T47D (cell line): ENCODE measurements at places on chromosomes 2 and 18.

DNA sequence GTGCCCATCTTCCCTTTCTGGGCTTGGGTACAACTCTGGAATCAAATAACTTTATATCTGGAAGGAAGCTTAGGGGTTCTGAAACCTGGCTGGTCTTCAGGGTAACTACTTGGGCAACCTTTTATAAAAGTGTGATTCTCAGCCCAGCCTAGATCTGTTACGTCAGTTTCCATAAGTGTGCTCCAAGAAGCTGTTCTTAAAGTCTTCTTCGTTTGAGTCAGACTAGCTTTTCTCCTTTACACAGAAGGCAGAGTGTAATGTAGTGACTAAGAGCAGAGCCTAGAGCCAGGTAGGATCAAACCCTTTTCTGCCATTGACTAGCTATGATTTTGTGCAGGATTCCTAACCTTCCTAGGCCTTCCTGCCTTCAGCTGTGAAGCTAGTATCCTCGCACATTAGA lies 5.8 kb downstream of the ITGA6 start:
- DNase-seq: no peak

GRCh38 chr2:54641988-54642387 lies 81.5 kb upstream of the EML6 start:
- no peak for DNase-seq

DNA sequence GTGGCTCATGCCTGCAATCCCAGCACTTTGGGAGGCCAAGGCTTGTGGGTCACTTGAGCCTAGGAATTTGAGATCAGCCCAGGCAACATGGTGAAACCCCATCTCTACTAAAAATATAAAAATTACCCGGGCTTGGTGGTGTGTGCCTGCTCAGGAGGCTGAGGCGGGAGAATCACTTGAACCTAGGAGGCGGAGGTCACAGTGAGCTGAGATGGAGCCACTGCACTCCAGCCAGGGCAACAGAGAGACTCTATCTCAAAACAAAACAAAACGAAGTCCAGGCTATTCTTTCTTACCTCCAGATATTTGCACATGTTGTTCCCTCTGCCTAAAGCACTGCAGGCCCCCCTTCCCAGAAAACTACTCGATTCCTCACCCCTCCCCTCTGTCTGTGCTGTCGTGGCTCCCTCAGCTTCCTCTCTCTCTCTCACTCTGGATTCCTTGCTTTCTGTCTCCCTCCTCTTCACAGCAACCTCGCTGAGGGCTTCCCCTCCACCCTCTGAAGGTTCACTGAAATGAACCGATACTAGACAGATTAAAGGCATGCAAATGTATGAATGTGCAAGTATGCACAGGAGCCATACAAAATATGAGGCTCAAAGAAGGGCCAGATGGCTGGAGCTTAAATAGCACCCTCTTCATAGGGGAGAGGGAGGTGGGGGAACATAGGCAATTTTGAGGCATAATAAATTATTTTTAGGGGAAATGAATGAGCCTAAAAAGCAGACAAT lies 18.5 kb downstream of the TMEM177 start:
- no peak for DNase-seq

- DNase-seq: no peak
These were observed 11.5 kb downstream of the SF3B1 start for GRCh38 chr2:197423307-197423706.

DNA sequence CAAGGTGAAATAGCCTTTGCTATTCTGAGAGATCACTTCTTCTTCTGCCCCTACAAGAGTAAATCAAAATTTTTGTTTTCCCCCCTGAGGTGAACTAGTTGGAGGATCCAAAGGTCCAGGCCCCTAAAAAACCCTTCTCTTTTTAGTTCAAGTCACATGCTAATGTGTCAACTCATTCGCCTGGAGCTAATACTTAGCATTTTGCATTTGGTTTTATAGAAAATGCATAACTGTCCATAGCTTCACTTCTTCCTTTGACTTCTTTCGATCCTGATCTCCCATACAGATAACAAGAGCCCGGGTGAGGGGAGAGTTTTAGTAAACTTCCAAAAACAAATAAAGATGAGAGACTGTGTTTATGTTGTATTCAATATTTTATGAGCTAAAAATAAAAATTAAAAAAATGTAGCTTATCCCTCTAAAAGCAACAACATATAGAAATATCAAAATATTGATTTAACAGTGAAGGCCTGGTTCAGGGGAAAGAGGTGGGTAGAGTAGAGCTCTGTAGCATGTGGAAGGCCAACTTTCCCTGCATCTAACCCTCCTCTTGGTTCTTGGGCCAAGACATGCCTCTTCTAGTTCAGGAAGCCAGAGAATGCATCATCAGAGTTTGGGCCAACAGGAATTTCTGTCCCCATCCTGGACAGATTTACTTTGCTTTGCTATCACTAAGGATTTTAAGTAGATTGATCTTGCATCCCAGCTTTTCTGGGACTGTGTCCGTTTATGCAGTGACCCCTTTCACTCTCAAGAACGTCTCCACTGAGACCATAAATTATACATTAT lies 333.8 kb downstream of the ALK start:
- no peak for DNase-seq

DNA sequence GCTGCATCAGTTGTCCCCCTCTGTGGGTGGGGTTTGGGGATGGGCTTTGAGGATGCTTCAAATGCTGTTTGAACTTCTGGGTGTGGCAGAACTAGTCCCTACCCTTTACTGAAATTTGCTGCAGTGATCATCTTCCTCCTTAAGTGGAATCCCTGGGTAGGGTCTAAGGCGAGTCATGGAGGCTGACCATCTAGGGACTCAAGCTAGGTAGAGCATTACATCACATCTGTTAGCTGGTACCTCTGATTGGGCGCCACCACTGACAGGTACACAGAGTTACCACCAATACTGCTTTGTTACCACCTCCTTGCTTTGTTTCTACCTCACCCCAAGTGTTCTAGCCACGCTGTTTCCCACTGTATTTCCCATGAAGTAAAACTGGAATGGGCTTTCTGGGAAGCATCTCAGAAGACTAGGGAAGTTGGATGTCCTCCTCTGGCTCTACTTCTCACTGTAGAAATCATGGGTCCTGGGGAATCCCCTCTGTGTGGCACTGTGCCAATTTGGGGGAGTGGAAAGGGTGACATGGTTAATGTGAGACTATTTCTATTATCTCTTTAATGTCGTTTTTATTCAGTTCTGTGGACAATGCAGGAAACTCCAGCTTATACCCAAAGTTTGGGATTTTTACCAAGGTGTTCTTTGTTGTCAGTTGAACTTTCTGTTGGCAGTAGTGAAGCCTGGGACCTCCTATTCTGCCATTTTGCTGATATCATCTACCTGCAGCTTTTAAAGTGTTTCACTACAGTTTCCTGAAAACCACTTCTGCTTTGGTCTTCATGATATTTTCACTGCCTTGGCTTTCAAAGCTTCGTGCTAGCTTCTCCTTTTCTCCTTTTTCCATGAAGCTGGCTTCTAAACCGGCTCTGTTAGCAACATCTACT lies 14.5 kb upstream of the SULT1C4 start:
- DNase-seq: no peak

- DNase-seq: no peak
These were observed 403.5 kb downstream of the SETBP1 start for GRCh38 chr18:45084206-45084605.

GRCh38 chr2:53220969-53221368 lies 546.6 kb upstream of the CHAC2 start:
- no peak for DNase-seq

DNA sequence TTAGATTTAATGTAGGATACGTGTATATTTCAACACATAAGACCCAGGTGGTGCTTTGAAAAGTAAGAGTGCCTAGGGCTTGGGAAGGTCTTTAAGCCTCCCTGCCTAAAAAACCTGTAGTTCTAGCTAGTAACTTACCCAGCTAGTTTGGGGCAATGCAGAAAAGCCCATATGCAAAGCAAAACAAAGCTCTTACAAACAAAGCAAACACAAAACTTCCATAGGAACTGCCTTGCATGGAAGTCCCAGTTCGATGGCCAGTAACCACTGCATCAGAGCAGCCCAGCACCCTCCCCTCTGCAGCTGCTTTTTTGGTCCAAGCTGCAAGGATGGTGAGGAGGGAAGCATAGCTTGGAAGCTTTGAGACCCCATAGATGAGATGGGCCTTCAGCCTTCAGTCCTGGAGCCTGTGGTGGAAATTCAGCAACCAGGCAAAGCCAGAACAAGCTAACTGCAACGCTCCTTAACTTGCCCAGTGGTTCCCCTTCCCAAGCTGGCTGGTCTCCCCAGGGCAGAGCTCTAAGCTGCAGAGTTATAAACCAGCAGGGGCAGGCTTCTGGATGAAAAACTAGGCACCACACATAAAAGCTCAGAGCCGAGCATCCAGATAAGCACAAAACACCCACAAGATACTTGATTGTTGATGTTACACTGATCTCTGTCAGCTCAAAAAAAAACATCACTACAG lies 16.2 kb downstream of the C2orf76 start:
- no peak for DNase-seq

GRCh38 chr2:159265171-159265576 lies 21.3 kb downstream of the WDSUB1 start:
- DNase-seq: no peak

DNA sequence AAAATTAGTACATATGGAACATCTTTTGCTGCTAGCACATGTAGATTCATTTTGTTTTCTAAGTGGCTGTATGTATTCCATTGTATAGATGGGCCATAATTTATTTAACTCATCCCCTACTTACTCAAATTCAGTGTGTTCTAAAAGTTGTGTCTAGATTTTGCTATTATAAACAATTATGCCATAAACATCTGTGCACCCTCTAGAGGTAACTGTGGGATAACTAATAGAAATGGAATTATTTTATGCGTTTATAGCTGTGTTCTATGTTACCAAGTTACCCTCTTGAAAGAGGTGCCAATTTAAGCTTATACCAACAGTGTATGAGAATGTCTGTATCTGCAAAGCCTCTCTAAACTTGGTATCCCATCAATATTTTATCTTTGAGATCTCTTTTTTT lies 100.4 kb downstream of the MMADHC start:
- no peak for DNase-seq

GRCh38 chr18:73908323-73908722 lies 239.3 kb downstream of the FBXO15 start:
- DNase-seq: peak; percentile 46

GRCh38 chr2:225173909-225174308 lies 131.6 kb upstream of the DOCK10 start:
- no peak for DNase-seq

DNA sequence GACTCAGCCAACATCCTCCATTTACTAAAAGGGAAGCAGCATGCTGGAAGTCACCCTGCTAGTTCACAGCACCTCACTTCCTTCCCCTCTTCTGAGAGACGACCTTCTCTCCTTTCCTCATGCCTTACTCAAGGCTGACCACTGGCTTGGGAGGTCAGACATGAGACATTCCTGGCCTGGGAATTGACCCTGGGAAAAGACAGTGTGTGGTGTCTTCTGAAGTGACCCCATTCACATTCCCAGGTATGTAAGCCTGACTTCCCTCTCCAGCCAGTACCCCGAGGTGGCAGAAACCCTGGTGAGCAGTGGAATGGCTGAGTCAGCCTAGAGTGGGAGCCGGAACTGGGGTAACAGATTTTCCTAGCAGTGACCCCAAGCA lies 92.4 kb downstream of the PLB1 start:
- DNase-seq: no peak
